Esophagus (tissue), 2 donors: ENCODE measurements at places on chromosomes 12 and 14. TPM values are rescaled to one million over a fixed set of nuclear protein-coding genes. Genes with fewer than 3 reads are reported as not detected.

Gene GYS2
- 12.2 TPM for polyA plus RNA-seq

Gene CHMP4A
- 65.7 TPM for polyA plus RNA-seq

Gene PGF
- 2.5 TPM for polyA plus RNA-seq

Gene SOX5
- 0.33 TPM for polyA plus RNA-seq

Gene AMDHD1
- polyA plus RNA-seq = 0.33 TPM

Gene SYNDIG1L
- polyA plus RNA-seq = 0.02 TPM

Gene AJUBA
- 19.7 TPM for polyA plus RNA-seq

Gene ZFHX2
- 0.12 TPM for polyA plus RNA-seq

Gene SLCO1B1
- polyA plus RNA-seq = not detected

Gene CD163L1
- 0.39 TPM for polyA plus RNA-seq

Gene TM9SF1
- 25.8 TPM for polyA plus RNA-seq
